Urinary bladder (tissue), 4 donors: ENCODE measurements at places on chromosomes 4 and X. TPM values are rescaled to one million over a fixed set of nuclear protein-coding genes. Genes with fewer than 3 reads are reported as not detected.

- DNase-seq, result no peak
These were observed 4.2 kb downstream of the NEUROG2 start for GRCh38 chr4:112511803-112512118.

TMEM156 gene
- 0.53 TPM for polyA plus RNA-seq

DNA sequence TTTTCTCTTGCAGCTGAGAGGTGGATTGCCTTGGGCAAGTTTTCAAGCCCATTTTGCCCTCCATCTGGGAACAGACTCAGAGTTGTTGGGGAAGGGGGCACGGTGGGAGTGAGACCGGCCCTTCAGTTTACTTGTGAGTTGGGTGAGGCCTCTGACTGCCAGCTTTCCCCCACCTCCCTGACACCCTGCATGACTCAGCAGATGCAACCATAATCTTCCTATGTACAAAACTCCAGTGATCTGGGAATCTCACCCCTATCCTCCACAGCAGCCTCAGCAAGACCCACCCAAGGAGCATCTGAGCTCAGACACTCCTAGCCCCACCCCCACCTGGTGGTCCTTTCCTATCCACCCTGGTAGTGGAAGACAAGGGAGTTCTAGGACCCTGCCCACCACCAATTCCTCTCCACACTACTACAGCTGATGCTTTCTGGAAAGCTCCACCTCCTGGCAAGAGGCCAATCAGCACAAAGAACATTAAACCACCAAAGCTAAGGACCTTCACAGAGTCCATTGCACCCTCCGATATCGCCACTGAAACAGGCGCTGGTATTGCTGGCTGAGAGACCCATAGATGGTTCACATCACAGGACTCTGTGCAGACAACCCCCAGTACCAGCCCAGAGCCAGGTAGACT, 99.4 kb upstream of the STK26 start:
- no peak for DNase-seq

DNA sequence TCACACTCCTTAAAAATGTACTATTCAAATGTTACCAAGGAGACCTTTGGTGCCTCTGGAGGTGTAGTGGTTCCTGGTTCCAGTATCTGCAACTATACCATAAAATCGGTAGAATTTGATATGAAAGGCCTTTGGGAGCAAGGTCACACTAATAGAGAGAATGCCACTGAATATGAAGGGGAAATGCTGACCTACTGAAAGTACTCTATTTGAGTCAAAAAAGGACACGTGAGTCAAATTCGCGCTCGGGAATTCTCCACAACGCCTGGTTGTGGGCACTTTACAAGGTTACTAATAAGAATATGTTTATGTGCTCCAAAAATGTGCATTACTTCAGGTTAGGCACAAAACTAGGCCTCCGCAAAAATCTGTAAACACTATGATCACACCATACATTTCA, 39.5 kb upstream of the RELL1 start:
- no peak for DNase-seq

VCX2 gene
- not detected for polyA plus RNA-seq

TTC29 gene
- not detected for polyA plus RNA-seq

DNA sequence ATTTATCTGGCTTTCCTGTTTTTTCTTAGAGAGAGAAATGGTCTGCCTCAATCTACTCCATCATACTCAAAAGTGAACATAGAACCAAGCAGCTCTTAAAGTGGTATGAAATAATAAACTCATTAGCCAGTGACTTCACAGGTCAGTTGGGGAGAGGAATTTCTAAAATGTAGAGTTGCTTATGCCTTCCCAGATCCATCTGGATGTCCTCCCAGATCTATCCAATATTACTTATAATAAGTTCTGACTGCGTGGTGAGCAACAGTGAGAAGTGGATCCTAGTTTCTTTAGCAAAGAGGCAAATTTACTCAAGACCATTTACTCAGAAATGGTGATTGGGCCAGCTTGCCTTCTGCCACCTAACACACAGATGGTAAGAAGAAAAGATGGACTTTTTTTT, 748.0 kb downstream of the PCDH18 start:
- DNase-seq, result no peak

DNA sequence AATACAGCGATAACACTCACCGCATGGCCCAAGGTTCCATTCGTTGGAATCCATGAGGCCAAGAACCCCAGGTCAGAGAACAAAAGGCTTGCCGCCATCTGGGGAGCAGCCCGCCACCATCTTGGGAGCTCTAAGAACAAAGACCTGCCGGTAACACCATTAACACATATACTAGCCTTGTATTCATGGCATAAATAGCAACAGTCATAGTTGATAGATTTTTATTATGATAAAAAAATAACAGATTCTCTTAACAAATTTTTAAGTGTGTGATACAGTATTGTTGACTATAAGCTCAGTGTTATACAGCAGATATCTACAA, 309.4 kb downstream of the GLUD2 start:
- DNase-seq, result no peak

- DNase-seq, result no peak
These were observed 315.8 kb downstream of the RPA4 start for GRCh38 chrX:97199501-97199900.

RHOH gene
- polyA plus RNA-seq, result 3.2 TPM

- no peak for DNase-seq
These were observed 2045.7 kb upstream of the TENM3 start for GRCh38 chr4:180197471-180197870.

DNA sequence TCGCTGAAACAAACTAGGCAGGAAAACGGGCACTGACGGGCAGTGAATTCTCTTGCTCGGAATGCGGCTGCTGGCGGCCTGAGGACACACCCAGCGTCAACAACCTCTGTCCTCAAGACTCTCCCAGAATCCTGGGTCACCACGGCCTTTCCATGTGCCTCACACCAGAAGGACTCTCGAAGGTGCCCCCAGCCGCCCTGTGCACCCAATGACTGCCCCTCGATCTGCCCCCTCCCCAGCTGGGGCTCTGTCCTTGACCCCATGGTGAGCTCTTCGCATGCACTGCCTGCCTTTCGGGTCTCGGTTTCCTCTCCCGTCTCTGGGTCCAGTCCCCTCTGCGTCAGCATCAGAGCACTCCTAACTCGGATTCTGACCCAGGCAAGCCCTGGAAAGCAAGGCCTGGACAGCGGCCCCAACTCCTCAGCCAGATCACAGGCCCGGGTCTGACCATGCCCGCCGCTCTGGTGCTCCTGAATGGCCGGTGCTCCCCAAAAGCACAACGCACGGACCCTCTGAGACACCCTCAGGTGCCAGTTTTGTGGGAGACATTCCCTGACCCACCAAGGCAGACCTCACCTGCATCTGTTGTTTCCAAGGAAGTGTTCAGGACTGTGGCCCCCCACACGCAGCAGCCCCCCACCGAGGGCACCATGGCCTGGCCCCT, 56.0 kb downstream of the ACOX3 start:
- DNase-seq, result no peak

- no peak for DNase-seq
These were observed 11.9 kb downstream of the CA5B start for GRCh38 chrX:15749642-15750610.

GRCh38 chr4:88045021-88045420, 37.6 kb downstream of the PKD2 start:
- DNase-seq, result no peak

SPACA5B gene
- not detected for polyA plus RNA-seq

EDNRA gene
- polyA plus RNA-seq, result 30.1 TPM

GABRB1 gene
- polyA plus RNA-seq, result not detected

DNA sequence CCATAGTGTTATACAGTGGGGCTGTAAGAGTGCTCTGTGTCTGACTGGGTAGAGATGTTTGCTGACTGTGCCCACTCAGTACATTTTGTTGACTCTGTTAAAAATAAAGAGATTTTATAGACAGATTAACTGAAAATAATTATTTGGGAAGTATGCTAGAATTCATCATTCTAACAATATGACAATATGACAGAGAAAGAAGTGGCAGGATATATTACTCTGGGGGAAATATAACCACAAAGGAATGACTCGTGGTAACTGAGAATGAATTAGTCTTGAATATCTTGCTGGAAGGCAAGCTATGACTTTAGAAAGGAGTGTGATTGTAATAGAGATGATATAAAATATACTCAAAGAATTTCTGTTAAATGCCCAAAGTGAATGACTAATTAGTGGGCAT, 46.8 kb downstream of the TMEM165 start:
- no peak for DNase-seq

ZCCHC18 gene
- polyA plus RNA-seq, result 2.2 TPM

DNA sequence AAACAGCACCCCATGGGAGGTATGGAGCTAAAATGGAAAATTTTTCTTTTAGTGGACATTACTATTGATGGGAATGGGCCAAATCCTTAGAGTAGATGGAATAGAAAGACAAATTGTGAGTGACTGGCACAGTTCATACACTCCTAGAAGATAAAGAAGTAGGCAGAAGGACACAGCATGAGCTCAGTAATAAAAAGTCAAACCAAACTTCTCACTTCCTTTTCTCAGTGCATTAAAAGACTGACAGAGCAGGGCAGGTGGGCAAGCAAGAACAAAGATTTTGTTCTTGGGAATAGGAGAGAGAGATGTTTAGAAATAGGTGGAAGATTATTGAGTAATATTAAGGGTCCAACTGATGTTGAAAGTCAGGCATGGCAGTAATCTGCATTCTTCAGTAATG, 132.5 kb downstream of the ATP10D start:
- no peak for DNase-seq

- no peak for DNase-seq
These were observed 150.6 kb downstream of the MXRA5 start for GRCh38 chrX:3195845-3196244.

DOK7 gene
- 0.96 TPM for polyA plus RNA-seq

DNA sequence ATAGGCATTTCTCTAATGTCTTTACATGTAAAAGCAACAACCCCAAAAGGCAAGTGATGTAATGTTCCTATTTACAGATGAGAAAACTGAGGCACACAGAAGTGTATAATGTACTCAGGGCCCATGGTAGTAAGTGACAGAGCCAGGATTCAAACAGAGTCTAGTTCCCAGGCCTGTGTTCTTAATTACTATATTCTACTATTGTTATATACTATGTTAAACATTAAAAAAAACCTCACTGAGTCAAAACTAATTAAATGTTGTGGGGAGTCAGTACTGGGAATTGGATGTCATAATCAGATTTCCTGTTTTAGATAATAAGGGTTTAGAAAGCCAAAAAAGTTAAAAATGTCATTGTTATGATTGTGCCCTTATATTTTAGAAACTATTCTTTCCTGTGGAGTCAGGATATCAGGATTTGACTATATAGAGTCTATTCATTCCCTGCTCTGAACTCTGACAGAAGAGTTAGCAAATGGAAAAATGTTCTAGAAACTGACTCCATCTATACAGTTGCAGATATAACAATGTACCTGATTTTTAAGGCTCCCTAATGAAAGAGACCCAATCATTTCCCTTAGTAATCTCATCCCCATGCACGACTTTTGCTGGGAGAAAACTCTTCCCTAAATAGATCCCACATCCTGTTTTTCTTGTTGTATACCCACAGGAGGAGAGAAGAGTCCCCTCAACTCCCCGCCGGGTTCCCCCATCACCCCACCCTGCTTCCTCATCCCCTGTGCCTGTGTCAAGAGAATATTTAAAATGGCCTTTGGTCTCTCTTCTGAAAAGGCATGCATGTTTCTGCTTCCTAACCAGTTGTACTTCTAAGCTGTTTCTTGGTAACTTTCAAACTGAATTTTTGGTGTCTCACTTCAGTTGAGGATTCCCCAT, 69.7 kb downstream of the REELD1 start:
- DNase-seq, result no peak

SOWAHB gene
- 1.0 TPM for polyA plus RNA-seq

NEIL3 gene
- not detected for polyA plus RNA-seq

DNA sequence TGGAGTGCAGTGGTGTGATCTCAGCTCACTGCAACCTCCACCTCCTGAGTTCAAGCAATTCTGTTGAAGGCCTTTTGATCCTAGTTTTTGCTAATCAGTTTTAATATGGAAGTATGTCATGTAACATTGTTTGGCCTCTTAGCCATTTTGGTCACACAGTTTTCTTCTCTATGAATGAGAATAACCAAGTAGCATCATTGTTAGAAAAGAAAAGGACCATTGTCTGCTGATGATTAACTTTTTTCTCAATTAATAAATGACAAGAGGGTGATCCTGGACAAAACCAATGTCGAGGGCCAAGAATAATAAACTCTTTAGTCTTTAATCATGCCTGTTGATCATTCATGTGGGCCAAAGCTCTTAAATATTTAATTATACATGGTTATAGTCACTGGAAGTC, 289.3 kb upstream of the MAGEB2 start:
- no peak for DNase-seq

TMPRSS11F gene
- not detected for polyA plus RNA-seq
